ENCODE measurements at places on chromosomes 1 and 21.

DNA sequence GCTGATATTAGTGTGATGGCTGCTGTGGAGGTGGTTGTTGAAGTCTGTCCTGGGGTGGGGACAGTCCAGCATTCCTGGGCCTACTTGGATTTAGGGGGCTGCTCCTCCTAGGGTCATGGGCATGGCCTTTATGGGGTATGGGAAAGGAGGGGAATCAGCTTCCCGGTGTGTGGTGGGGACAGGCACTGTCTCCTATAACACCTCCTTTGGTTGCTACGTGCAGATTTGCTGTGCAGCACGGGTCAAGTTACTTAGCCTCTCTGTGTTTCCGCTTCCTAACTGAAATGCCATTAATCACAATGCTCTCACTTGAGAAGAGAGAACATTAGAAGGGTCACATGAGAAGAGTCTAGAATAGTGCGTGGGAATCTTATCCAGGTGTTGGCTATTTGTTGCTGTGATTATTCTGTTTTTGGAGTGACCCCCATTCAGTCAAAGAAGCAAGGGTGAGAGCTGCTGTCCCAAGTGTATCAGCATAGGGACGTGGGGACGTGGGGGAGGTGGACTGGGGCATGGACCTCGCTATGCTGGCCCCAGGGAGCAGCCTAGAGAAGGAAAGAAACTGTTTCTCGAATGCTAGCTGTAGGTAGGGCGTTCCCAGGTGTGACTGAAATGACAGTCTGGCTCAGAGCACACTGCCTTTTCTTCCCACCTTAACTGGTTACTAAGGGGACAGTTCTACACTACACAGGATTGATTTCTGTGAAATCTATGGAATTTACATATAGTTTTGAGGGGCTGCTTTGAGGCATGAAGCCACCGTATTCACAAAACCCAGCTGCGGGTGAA, 19.9 kb downstream of the SOX13 start:
- peak; percentile 48 for DNase-seq

- no peak for DNase-seq
Measured at GRCh38 chr1:107668762-107669161, 296.2 kb downstream of the VAV3 start.

DNA sequence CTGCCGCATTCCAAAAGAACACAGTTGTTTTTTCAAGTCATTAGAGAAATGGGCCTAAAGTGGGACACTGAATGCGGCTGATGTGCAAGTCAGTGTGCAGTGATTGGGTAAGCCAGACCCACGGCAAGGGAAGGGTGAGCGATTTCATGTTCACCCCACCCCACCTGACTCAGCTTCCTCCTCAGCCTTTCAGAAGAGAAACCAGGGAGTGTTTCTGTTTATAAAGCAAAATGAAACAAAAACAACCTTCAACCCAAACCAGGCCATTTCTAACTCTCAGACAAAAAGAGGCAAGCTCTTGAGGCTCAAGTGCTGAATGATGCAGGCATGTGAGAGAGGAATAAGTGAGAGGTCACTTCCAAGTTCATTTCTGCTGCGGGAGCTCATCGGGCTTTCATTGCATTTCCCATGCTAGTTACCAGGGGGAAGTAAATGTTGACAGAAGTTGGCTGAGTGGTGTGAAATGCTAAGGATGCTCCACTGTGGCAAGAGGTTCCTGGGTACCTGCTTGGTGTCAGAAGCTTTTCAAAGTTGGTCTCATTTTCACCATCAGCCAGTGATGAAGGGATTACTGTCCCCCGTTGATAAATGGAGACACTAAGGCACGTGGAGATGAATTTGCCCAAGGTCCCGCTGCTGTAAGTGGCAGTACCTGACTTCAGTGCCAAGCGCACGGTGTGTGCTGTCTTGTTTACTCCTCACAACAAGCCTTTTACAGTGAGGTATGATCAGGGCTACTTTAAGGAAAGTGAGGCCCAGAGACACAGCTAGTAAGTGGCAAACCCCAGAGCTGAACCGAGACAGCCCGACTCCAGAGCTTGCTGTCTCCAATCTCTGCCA, 29.1 kb downstream of the STPG1 start:
- no peak for DNase-seq

GRCh38 chr21:42309753-42310213, 5.4 kb downstream of the TFF3 start:
- DNase-seq: peak; percentile 58

DNA sequence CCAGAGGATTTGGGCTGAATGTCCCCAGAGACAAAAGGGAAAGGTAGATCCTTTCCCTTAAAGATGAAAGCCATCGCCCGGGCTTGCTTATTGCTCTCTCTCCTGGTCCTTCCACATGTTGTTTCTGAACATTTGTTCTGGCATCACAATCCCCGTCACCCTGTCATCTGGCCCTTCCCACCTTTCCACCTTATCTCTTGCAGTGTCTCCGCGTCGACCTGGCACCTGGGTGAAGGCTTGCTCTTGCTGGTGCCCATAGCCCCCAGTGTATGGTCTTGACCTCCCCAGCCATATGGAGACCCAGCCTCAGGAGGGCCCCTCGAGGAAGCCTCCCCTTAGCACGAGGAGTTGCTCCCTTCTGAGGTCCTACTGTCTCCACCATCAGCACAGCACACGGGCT, 64.6 kb downstream of the ATP5PO start:
- no peak for DNase-seq

- no peak for DNase-seq
Measured at GRCh38 chr1:233509526-233509925, 104.4 kb upstream of the KCNK1 start.
